ENCODE measurements at places on chromosomes 3 and 15.

GRCh38 chr15:68413363-68414205 lies 18.4 kb downstream of the ITGA11 start:
- no peak for DNase-seq

DNA sequence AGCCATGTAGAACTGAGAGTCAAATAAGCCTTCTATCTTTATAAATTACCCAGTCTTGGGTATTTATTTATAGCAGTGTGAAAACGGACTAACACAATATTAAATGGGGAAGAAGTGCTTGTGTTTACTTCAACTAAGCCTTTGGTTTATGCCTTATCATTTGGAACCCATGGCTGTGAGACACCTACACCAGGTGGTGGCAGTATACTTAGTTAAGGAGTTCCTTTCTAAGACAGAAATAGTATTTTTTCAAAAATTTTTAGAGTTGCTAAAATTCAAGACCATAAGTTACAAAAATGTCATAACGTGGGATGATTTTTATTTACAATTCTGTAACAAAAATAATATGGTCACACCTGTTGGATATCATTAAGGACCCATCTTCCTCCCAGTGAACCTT lies 354.5 kb upstream of the SOX14 start:
- no peak for DNase-seq

GRCh38 chr3:146269271-146269670 lies 18.4 kb upstream of the PLSCR4 start:
- no peak for DNase-seq

- no peak for DNase-seq
These were observed 85.4 kb downstream of the MAGI1 start for GRCh38 chr3:65953301-65953812.

DNA sequence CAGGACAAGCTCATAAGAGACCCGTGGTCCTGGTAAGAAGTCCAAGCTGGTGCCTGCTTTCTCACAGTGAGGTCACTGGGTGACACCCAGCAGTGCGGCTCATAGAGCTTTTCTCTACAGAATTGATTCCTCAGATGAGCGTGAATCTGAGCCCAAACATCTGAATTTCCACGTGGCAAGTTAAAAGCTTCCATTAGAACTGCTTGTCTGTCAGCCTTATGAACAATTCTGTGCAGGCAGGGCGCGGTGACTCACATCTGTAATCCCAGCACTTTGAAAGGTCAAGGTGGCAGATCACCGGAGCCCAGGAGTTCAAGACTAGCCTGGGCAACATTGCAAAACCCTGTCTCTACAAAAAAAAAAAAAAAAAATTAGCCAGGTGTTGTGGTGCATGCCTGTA lies 113.1 kb upstream of the ABHD17C start:
- DNase-seq = no peak

- no peak for DNase-seq
These were observed 13.0 kb downstream of the SLC9A9 start for GRCh38 chr3:143835312-143835711.

- no peak for DNase-seq
These were observed 231.9 kb upstream of the SEMA6D start for GRCh38 chr15:47485419-47485818.

DNA sequence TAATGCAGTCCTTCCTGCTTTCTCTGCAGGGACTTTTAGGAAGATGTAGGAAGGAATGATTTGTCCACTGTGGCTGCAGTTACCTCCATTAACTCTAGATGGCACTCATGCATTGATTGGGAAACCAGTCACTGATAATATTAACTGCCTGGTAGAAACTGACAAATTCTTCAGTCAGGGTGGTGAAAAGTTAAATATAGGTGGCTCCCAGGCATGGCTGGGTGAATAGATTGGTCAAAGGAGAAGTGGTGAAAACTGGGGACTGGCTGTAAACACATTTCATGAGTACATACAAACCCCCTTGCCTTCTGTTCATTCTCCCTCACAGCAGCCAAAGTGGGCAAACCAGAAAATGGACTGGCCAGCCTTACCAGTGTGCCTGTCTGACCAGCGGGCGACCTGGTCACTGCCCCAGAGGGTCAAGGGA lies 333.4 kb downstream of the THSD4 start:
- no peak for DNase-seq

All from cortex of kidney (tissue), 1 donor.